A549 treated with ZK216348 at 1 μM for 4 hours (cell line): ENCODE measurements at places on chromosomes 7 and 10. TPM values are rescaled to one million over a fixed set of nuclear protein-coding genes. Genes with fewer than 3 reads are reported as not detected.

Gene HOXA4
- 1.5 to 2.6 TPM (median 2.2 TPM) in 5 replicates for total RNA-seq

Gene SPOCK2
- total RNA-seq, result 0.29 to 0.82 TPM (median 0.45 TPM) in 5 replicates

Gene MBLAC1
- 2.8 to 3.5 TPM (median 3.0 TPM) in 5 replicates for total RNA-seq

Gene PRTFDC1
- 14.0 to 22.2 TPM (median 18.0 TPM) in 5 replicates for total RNA-seq

Gene PRF1
- not detected in 5 replicates for total RNA-seq

Gene AKR1B1
- total RNA-seq, result 1,891 to 2,747 TPM (median 2,548 TPM) in 5 replicates

Gene PRSS37
- total RNA-seq, result not detected in 5 replicates

Gene BNIP3
- 40.6 to 52.0 TPM (median 46.2 TPM) in 5 replicates for total RNA-seq

Gene NKX6-2
- 0.18 to 0.41 TPM (median 0.35 TPM) in 4 of 5 replicates, not detected in the other for total RNA-seq

Gene HKDC1
- total RNA-seq, result 10.6 to 19.1 TPM (median 12.9 TPM) in 5 replicates

Gene OPALIN
- total RNA-seq, result not detected in 5 replicates

Gene PNLIPRP3
- not detected in 5 replicates for total RNA-seq

Gene SUGCT
- total RNA-seq, result 0.64 to 1.7 TPM (median 1.0 TPM) in 5 replicates

Gene AMPH
- total RNA-seq, result 0.18 TPM in 1 of 5 replicates, not detected in the others

Gene WDR37
- 7.7 to 8.6 TPM (median 8.1 TPM) in 5 replicates for total RNA-seq

Gene HMX3
- 0.14 TPM in 1 of 5 replicates, not detected in the others for total RNA-seq

Gene CCDC3
- total RNA-seq, result 0.72 to 1.3 TPM (median 1.1 TPM) in 5 replicates

Gene KIAA1217
- 1.4 to 2.1 TPM (median 1.9 TPM) in 5 replicates for total RNA-seq

Gene PNLIP
- not detected in 5 replicates for total RNA-seq

Gene EGR2
- total RNA-seq, result 0.26 to 0.54 TPM (median 0.43 TPM) in 5 replicates

Gene CTAGE15
- not detected in 5 replicates for total RNA-seq

Gene GATA3
- total RNA-seq, result 3.2 to 5.7 TPM (median 4.4 TPM) in 5 replicates

Gene NCF1
- 0.28 TPM in 1 of 5 replicates, not detected in the others for total RNA-seq

Gene EBLN1
- not detected in 5 replicates for total RNA-seq

Gene TDRD1
- total RNA-seq, result not detected in 5 replicates

Gene CLEC5A
- total RNA-seq, result not detected in 5 replicates

Gene INA
- total RNA-seq, result 20.0 to 29.7 TPM (median 24.8 TPM) in 5 replicates

Gene BAMBI
- total RNA-seq, result 9.5 to 14.8 TPM (median 12.9 TPM) in 5 replicates

Gene HGF
- not detected in 5 replicates for total RNA-seq

Gene C10orf105
- total RNA-seq, result not detected in 5 replicates

Gene HNRNPF
- total RNA-seq, result 261 to 359 TPM (median 342 TPM) in 5 replicates

Gene TMEM273
- total RNA-seq, result not detected in 5 replicates

Gene LRRC27
- 5.9 to 7.6 TPM (median 6.1 TPM) in 5 replicates for total RNA-seq

Gene ANAPC16
- 67.4 to 87.5 TPM (median 82.6 TPM) in 5 replicates for total RNA-seq

Gene INSYN2A
- total RNA-seq, result 1.1 to 2.1 TPM (median 1.7 TPM) in 5 replicates

Gene ZNF138
- total RNA-seq, result 2.6 to 3.9 TPM (median 2.8 TPM) in 5 replicates

Gene DLX5
- not detected in 5 replicates for total RNA-seq

Gene GPR146
- 0.68 to 2.3 TPM (median 1.7 TPM) in 5 replicates for total RNA-seq

Gene ITPRID1
- not detected in 5 replicates for total RNA-seq

Gene VWDE
- 0.29 to 1.3 TPM (median 0.47 TPM) in 5 replicates for total RNA-seq

Gene PCLO
- 0.85 to 1.6 TPM (median 1.1 TPM) in 5 replicates for total RNA-seq

Gene NME8
- total RNA-seq, result not detected in 5 replicates

Gene TMEM176A
- not detected in 5 replicates for total RNA-seq

Gene ACSM6
- total RNA-seq, result not detected in 5 replicates

Gene KCP
- total RNA-seq, result 0.12 to 0.36 TPM (median 0.18 TPM) in 5 replicates

Gene VENTX
- not detected in 5 replicates for total RNA-seq

Gene MMD2
- total RNA-seq, result not detected in 5 replicates

Gene KAZALD1
- 2.3 to 3.9 TPM (median 3.6 TPM) in 5 replicates for total RNA-seq

Gene CLRN3
- total RNA-seq, result not detected in 5 replicates

Gene ASAH2
- total RNA-seq, result 0.42 to 3.6 TPM (median 2.4 TPM) in 5 replicates

Gene C10orf67
- total RNA-seq, result 0.06 TPM in 1 of 5 replicates, not detected in the others

Gene LRRC18
- total RNA-seq, result not detected in 5 replicates

Gene CD36
- total RNA-seq, result 0.14 to 0.19 TPM in 2 of 5 replicates, not detected in the others

Gene NUTM2A
- total RNA-seq, result 0.05 to 0.13 TPM (median 0.09 TPM) in 4 of 5 replicates, not detected in the other

Gene FRMPD2
- total RNA-seq, result 0.13 TPM in 1 of 5 replicates, not detected in the others

Gene DYDC2
- total RNA-seq, result 0.36 TPM in 1 of 5 replicates, not detected in the others

Gene AZGP1
- 0.31 TPM in 1 of 5 replicates, not detected in the others for total RNA-seq

Gene PKD2L1
- total RNA-seq, result 0.06 to 0.12 TPM in 2 of 5 replicates, not detected in the others
